ENCODE measurements at places on chromosomes 13 and 19. TPM values are rescaled to one million over a fixed set of nuclear protein-coding genes. Genes with fewer than 3 reads are reported as not detected.

PSG4 gene
- 0.27 TPM for polyA plus RNA-seq

UBE2L5 gene
- polyA plus RNA-seq: 0.59 TPM

TSSK6 gene
- 1.6 TPM for polyA plus RNA-seq

NTF4 gene
- 4.4 TPM for polyA plus RNA-seq

CEACAM7 gene
- not detected for polyA plus RNA-seq

CXCL17 gene
- 0.18 TPM for polyA plus RNA-seq

SLC44A2 gene
- polyA plus RNA-seq: 211 TPM

KLK8 gene
- 39.7 TPM for polyA plus RNA-seq

CYP4F8 gene
- 0.06 TPM for polyA plus RNA-seq

WDR87 gene
- not detected for polyA plus RNA-seq

PNMA8C gene
- polyA plus RNA-seq: 0.79 TPM

PLIN4 gene
- 0.96 TPM for polyA plus RNA-seq

DNA sequence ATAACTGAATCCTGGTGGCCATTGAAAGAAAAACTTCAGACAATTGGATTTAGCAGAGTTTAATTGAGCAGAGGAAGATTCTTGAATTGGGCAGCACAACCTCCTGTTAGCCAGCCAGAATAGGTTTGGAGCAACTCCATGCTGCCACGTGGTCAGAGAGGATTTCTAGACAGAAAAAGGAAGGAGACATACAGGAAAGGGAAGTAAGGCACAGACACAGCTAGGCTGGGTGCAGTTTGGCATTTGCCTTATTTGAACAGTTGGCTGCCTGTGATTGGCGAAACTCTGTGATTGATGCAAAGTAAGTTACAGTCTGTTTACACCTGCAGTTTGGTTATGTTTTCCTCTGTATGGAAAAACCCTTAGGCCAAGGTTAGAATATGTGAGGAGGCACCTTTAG is 85.8 kb upstream of the SPATA13 start:
- no peak for DNase-seq

- DNase-seq: no peak
Observed at GRCh38 chr19:1361601-1362386, 21.9 kb upstream of the NDUFS7 start.

GRCh38 chr19:34365463-34366401 is 736 bp downstream of the GPI start:
- DNase-seq: no peak

DNA sequence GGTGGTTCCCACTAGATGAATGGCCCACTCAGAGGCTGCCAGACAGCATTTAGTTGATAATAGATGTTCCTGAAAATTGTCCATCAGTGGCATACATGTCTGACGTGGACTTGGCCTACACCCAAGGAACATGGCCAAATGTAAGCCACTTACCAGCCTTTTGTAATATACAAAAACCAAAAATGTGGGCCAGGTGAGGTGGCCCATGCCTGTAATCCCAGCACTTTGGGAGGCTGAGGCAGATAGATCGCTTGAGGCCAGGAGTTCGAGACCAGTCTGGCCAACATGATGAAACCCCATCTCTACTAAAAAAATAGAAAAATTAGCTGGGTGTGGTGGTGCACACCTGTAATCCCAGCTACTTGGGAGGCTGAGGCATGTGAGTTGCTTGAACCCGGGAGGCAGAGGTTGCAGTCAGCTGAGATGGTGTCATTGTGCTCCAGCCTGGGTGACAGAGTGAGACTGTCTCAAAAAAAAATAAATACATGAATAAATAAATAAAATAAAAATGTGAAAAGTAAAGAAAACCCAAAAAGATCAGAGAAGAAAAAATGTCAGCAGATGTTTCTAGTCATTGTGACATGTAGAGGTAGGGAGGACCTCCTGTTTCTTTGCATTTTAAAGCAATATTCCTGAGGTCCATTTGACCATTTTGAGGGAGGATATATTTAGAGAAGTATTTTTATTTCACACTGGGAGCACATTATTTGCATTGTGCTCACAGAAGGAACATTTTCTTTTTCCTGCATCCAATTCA is 7.1 kb upstream of the WTIP start:
- DNase-seq: no peak

DNA sequence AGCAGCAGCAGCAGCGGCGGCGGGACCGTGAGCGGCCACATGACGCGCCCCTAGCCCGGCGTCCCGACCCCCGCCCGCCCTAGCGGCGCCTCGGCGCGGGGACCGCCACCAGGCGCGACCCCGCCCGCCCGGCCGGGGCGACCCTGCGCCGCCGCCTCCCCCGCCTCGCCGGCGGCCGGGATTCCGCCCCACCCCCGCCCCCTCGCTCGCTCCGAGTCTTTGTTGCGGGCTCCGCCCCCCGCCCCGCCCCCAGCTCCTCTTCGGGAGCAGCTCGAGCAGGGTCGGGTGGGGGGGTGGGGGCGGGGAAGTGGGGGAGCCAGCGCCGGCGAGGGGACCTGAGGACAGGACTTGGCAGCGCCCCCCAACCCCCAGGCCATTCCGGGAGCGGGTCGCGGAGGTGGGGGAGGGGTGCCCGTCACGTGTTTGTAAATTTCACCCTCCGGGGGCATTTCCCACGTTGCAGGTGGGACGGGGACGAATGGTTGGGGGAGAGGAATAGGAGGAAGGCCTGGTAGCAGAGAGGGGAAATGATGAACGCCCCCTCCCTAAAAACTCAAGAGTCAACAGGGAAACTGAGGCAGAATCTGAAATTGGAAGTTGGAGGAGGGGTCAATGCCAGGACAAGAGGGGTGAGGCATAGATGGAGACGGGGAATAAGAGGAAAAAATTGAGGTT is at the start of gene OLFM2:
Gene OLFM2 (minus strand): TSS at position 190 of the 675 bp plus-strand sequence. CDS start 149 bp downstream, at position 41.
- no peak for DNase-seq

DNA sequence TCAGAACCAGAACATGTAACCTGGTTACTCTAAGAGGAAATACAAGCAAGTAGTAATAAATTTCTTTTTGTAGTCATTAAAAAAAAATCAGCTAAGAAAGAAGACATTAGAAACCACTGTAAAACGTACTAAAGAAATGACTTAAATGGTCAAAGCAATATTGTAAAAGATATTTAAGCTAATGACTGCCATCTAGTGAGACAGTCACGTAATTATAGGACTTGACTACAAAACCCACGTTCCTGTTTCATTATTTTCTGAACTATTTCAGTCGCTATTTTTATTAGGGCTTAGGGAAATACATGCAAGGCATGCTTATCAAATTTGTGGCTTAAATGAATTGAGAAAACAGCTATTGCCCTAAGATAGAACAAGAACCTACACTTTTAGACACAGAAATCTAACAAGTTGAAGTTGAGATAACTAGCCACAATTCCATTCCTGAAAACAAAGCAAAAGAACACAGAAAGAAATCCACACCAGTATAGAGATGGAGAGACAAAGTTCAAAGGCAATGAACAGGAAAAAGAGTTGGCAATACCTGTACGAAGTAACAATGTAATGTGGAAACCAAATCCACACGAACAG is 17.9 kb downstream of the ALG5 start:
- peak; percentile 21 for DNase-seq

- no peak for DNase-seq
Observed at GRCh38 chr13:21909331-21909730, 238.5 kb downstream of the FGF9 start.

GRCh38 chr19:47531640-47532387 is 17.0 kb upstream of the NAPA start:
- DNase-seq: no peak

DNA sequence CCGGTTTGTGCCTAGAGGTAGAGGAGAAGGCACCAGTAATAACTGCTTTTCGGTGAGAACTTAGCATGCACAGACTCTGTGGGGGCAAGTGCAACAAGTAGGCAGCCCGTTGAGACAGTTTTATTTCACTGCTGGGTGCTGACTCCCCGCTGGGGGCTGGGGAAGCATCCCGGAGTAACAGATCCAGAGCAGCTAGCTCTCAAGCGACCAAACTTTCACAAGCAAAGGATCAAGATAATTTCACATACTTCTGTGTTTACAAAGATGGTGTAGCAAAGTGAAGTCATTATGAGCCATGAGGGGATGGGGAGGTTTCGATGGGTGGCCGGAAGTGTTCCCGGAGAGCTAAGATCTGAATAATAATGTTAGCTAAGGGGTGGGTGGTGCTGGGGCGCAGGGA is 2.8 kb downstream of the NACC1 start:
- no peak for DNase-seq

DNA sequence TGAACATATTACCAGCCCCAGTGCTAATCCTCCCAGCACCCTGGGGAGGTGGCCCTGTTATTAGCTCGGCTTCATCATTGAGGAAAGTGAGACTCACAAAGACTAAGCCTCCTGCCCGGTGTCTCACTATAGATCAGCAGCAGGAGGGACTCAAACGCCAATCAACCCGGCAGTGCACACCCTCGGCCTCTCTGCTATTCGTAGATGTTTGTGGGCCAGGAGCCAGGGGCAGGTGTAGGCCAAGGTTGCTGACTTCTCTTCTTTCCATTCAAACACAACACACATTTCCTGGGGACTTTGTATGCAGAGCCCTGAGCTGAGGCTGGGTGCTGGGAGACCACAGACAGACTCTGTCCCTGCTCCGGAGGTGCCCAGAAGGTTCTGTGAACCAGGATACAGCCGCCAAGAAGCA is 9.4 kb upstream of the SBK3 start:
- DNase-seq: no peak

DNA sequence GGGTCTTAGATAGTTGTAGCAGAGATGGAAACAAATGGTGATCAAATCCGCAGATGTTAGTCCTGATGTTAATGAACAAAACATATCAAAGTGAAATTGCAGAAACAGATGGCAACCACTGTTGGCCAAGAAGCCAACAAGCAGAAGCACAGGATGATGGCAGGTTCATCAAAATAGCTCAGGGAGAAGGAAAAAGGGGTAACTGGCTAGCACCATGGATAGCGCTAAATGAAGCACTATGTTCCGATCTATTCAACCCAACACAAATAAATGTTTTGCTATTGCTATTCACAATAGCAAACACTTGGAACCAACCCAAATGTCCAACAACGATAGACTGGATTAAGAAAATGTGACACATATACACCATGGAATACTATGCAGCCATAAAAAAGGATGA is 413.7 kb downstream of the FGF14 start:
- no peak for DNase-seq

- no peak for DNase-seq
Observed at GRCh38 chr13:60226507-60226906, 62.8 kb upstream of the DIAPH3 start.

GRCh38 chr13:77034881-77035280 is 7.9 kb upstream of the FBXL3 start:
- no peak for DNase-seq

- no peak for DNase-seq
Observed at GRCh38 chr13:29903996-29904395, 53.6 kb upstream of the UBL3 start.

GRCh38 chr13:73307481-73307880 is 248.7 kb downstream of the KLF5 start:
- no peak for DNase-seq

- peak; percentile 9 for DNase-seq
Observed at GRCh38 chr19:42606660-42607351, 12.1 kb upstream of the CEACAM8 start.

DNA sequence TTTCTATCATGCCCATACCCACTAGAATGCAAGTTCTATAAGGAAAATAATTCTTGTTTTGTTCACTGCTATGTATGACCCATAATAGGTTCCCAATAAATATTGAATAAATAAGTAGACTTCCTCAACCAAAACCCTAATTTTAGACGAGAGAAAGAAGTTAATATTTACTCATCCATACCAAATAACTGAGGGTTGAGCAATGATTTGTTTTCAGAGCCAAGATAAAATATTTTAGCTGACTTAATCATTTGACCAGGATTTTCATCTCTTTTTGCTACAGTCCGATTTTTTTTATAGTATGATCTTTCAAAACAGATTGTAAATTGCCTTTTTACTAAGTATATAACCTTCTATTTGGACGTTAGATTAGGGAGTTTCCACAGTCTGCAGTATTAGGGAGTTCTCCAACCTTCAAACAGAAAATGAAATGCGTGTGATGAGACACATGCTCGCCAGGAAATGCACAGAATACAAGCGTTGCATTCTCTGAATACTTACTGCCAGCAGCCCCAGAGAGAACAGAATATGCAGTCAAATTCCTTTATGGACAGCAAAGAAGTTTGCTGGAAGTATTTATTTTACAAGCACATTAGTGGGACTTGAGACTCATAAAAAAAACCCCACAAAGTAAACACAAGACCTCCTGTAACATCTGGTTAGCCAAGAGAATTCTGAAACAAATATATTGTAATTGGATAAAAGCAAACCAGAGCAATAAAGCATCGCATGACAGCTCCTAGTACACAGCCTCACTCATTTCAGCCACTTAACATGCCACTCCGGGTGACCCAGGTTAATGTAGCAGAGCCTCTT is 230.0 kb downstream of the MYO16 start:
- DNase-seq: peak; percentile 8

DNA sequence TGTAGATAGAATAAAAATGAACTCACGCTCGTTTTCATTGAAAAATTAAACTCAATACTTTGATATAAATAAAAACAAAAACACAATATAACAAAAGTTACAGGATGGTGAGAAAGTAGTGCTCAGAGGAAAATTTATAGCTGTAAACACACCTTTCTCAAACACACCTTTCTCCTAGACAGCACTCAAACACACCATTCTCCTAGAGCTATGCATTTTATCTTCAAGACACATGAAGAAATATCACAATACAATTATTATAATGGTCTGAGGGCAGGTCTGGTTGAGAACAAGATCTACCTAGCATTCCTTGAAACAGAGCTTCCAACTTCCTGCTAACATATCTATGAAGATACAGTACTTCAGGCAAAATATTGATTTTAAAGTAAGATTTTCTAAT is 183.4 kb upstream of the NBEA start:
- DNase-seq: no peak

DNA sequence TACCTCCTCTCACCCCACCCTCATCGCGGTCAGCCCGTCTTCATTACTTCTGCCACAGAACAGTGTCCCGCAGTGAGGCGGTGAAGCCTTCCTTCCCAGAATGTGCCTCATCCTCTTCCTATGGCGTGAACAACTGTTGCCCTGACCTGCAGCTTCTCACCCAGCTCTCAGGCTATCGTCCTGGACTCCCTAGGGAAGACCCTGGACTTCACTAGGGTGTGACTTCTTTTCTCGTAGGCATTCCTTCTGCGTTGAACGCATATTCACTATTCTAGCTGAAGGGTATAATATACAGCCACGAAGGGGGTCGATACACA is 982 bp downstream of the ZNF865 start:
- DNase-seq: no peak

DNA sequence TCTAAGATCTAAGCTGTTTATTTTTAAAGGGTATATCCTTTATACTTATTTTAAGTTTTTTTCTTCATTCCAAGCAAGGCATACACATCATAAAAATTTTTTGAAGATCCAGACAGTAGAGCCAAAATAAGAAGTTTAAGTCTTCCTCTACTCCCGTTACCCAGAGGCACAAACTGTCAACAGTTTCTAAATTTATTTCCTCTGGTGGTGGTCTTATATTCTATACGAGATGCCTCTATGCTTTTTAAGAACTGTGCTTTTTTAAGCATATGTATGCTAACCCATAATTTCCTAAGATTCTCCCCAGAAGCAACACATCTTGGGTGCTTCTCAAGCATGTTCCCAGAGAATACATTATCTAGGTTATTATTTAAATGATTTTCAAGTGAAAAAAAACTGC is 383.6 kb downstream of the COG6 start:
- no peak for DNase-seq
